ENCODE measurements at places on chromosomes 1 and 21. TPM values are rescaled to one million over a fixed set of nuclear protein-coding genes. Genes with fewer than 3 reads are reported as not detected.

DNA sequence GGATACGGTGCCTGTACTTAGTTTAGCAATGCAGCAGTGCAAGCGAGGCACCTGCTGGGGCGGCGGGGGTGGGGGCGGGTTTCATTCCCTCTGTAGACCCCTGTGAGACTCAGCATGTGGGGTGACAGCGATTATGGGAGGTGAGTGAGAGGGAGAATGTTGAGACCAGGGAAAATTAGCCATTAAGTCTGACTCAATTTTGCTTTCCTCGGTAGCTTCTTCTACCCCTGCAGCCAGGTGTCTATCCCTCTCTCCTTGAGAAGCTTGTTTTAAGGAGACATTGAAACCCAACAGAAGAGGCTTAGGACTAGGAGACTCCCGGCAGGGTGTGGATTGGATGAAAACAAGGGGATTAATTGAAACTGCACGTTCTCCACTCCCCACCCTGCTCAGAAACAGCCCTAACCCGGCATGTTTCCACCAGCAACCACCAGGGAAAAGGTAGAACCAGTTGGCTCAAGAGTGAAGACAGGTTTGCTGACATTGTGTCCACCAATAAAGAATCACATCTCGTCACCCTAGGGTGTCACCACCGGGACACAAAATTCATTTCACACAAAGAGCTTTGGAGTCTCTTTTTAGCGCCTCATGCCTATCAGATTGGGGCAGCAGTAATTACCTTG, 20.6 kb upstream of the ATF3 start:
- no peak overlapping the region for H3K4me3 ChIP-seq
- H3K36me3 ChIP-seq: no peaks in the 10 kb centered on the region
- H3K27me3 ChIP-seq: no peaks in the 10 kb centered on the region
- DNase-seq: no peak

- H3K36me3 ChIP-seq: peaks cover 13% of the 10 kb centered on the region
- DNase-seq: no peak
- peaks cover 36% of the 10 kb centered on the region for H3K4me1 ChIP-seq
- H3K27me3 ChIP-seq: no peaks in the 10 kb centered on the region
- H3K4me3 ChIP-seq: no peak overlapping the region
- H3K27ac ChIP-seq: peak overlapping the region; percentile 38
Observed at GRCh38 chr1:100433563-100433962, 81.3 kb downstream of the CDC14A start.

- DNase-seq: no peak
- peaks cover 36% of the 10 kb centered on the region for H3K36me3 ChIP-seq
- H3K4me1 ChIP-seq: peaks cover 18% of the 10 kb centered on the region
- no peaks in the 10 kb centered on the region for H3K27me3 ChIP-seq
- H3K4me3 ChIP-seq: peak overlapping the region; percentile 29
Observed at GRCh38 chr1:156741481-156741983, 644 bp upstream of the MRPL24 start.

SLC2A5 gene
- 0.38 TPM for total RNA-seq

- H3K4me1 ChIP-seq: peaks cover 20% of the 10 kb centered on the region
- H3K4me3 ChIP-seq: no peak overlapping the region
- H3K27me3 ChIP-seq: no peaks in the 10 kb centered on the region
Observed at GRCh38 chr1:201831371-201831770, 2.4 kb downstream of the IPO9 start.

RAB7B gene
- total RNA-seq: 0.15 TPM

GRCh38 chr1:177329871-177330270, 159.1 kb downstream of the BRINP2 start:
- no peak for DNase-seq
- H3K27me3 ChIP-seq: no peaks in the 10 kb centered on the region
- H3K4me3 ChIP-seq: no peak overlapping the region

DNA sequence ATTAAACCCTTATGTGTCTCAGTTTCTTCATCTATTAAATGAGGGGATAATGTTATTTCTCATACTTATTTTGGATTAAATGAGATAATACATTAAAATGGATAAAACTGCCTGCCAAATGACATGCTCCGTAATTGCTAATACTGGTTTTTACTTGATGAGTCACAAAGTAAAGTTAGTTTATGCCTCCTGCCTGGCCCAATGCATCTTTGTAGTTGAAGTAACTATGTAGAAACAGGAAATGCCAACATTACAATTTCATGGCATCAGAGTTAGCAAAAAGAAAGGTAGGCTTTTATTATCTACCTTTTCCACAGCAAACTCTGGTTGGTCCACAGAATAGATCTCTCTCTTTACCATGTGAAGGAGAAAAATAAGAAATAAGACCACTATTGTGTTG, 214.5 kb downstream of the TBX15 start:
- no peak overlapping the region for H3K27ac ChIP-seq
- no peak overlapping the region for H3K4me3 ChIP-seq
- no peaks in the 10 kb centered on the region for H3K36me3 ChIP-seq
- DNase-seq: no peak
- no peaks in the 10 kb centered on the region for H3K27me3 ChIP-seq
- H3K4me1 ChIP-seq: no peaks in the 10 kb centered on the region

- no peaks in the 10 kb centered on the region for H3K27me3 ChIP-seq
- no peak overlapping the region for H3K27ac ChIP-seq
- no peak for DNase-seq
- no peaks in the 10 kb centered on the region for H3K36me3 ChIP-seq
- no peak overlapping the region for H3K4me3 ChIP-seq
- H3K4me1 ChIP-seq: no peaks in the 10 kb centered on the region
Observed at GRCh38 chr21:28892199-28893111, 100.2 kb downstream of the LTN1 start.

VCAM1 gene
- 0.36 TPM for total RNA-seq

- H3K4me3 ChIP-seq: no peak overlapping the region
- H3K27ac ChIP-seq: no peak overlapping the region
- no peak for DNase-seq
- peaks cover 26% of the 10 kb centered on the region for H3K4me1 ChIP-seq
- peaks cover 17% of the 10 kb centered on the region for H3K36me3 ChIP-seq
Observed at GRCh38 chr1:27109103-27109822, 45.7 kb downstream of the SLC9A1 start.

KIF14 gene
- total RNA-seq: 0.33 TPM

TCHHL1 gene
- total RNA-seq: not detected

GRCh38 chr21:38959692-38960061, 153.9 kb downstream of the ETS2 start:
- no peak for DNase-seq
- no peaks in the 10 kb centered on the region for H3K27me3 ChIP-seq
- no peaks in the 10 kb centered on the region for H3K36me3 ChIP-seq
- H3K4me1 ChIP-seq: no peaks in the 10 kb centered on the region

GRCh38 chr1:114134518-114134917, 19.2 kb downstream of the SYT6 start:
- DNase-seq: no peak
- no peaks in the 10 kb centered on the region for H3K36me3 ChIP-seq
- H3K27me3 ChIP-seq: peaks cover 34% of the 10 kb centered on the region

- DNase-seq: no peak
- peaks cover 20% of the 10 kb centered on the region for H3K4me1 ChIP-seq
- H3K27me3 ChIP-seq: peaks cover 3% of the 10 kb centered on the region
- peak overlapping the region; percentile 97 for H3K4me3 ChIP-seq
Observed at GRCh38 chr1:225651872-225652728, 823 bp downstream of the ENAH start.

SLC45A3 gene
- total RNA-seq: 2.1 TPM

CRABP2 gene
- 1.6 TPM for total RNA-seq

DNA sequence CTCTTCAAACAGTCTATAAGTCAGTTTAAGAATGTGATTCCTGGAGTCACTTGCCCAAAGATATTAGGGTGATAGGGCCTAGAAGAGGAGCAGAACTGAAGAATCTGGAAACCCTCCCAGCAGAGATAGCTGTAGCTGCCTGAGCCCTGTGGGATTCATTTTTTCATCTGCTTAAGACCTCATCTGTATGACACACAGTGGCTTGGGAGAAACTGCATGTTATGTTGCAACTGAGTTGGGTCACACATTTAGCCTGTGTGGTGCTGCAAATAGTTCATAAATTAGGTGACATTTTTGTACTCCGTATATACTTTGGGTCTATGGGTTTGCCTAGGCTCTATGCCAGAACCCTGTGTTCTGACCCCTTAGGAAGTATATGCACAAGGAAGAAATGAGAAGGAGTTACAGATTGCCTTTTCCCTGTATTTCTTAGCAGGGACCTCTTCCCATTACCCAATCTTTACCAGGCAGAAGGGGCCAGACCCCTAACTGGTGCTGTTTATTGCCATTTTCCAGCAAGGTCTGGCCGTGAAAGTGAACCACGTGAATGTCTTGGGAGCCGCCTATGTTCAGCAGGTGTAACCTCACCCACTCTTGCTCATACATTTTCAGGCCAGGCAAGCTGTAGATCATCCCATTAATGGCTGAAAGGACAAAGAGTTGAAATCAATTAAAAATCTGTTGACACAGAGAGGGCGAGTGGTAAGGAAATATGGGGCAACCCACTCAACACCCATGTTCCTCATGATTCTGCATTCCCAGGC, 41.9 kb upstream of the SLC19A2 start:
- no peak overlapping the region for H3K4me3 ChIP-seq
- no peak overlapping the region for H3K27ac ChIP-seq
- peaks cover 2% of the 10 kb centered on the region for H3K4me1 ChIP-seq
- H3K36me3 ChIP-seq: no peaks in the 10 kb centered on the region
- no peaks in the 10 kb centered on the region for H3K27me3 ChIP-seq

GREM2 gene
- 1.6 TPM for total RNA-seq

ANKRD45 gene
- not detected for total RNA-seq

GRCh38 chr1:160519642-160520435, 3.2 kb downstream of the SLAMF6 start:
- H3K36me3 ChIP-seq: no peaks in the 10 kb centered on the region
- H3K4me1 ChIP-seq: peaks cover 37% of the 10 kb centered on the region
- DNase-seq: peak; percentile 22
- H3K4me3 ChIP-seq: peak overlapping the region; percentile 69

DNA sequence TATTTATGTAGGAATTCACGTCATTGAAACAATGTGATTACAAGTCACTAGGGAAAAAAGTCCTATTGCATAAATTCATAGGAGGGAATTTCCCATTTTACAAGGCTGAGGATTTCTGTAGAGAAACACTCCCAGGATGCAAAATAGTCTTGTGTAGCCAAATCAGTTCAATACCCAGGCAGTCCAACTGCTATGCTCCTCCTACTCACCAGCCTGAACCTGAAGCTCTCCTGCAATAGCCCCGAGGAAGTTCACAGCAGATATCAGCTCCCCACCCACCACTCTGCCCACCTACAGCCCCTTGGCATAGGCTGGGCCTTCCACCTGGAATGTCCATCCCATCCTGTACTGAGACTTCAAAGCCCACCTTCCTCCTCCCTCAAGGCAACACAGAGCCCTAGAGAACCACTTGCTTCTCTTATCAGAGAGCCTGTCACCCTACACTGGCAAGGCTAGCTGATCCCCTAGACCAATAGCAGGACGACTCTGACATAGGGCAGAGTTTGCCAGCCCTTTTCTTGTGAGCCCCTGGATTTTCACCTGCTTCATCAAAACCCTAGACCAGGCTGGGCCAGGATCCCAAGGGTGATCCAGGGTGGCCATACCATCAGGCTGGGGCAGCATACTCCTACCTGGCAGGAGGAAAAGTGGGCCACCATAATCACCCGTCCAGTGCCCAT, 1.5 kb downstream of the LSS start:
- no peaks in the 10 kb centered on the region for H3K27me3 ChIP-seq
- H3K27ac ChIP-seq: no peak overlapping the region
- no peak overlapping the region for H3K4me3 ChIP-seq

- no peak overlapping the region for H3K4me3 ChIP-seq
- no peak overlapping the region for H3K27ac ChIP-seq
- no peaks in the 10 kb centered on the region for H3K27me3 ChIP-seq
- H3K36me3 ChIP-seq: peaks cover 12% of the 10 kb centered on the region
- H3K4me1 ChIP-seq: no peaks in the 10 kb centered on the region
Observed at GRCh38 chr1:155485945-155486344, 76.7 kb downstream of the ASH1L start.

DNA sequence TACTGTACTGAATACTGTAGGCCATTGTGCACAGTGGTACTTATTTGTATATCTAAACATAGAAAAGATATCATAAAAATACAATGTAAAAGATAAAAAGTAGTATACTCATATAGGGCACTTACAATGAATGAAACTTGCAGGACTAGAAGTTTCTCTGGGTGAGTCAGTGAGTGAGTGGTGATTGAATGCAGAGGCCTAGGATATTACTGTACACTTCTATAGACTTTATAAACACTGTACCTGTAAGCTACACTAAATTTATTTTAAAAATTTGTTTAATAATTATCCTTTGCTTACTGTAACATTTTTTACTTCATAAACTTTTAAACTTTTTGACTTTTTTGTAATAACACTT, 82.5 kb downstream of the FGGY start:
- H3K4me1 ChIP-seq: no peaks in the 10 kb centered on the region
- no peaks in the 10 kb centered on the region for H3K36me3 ChIP-seq

GRCh38 chr1:25893116-25893515, 13.1 kb downstream of the STMN1 start:
- H3K27me3 ChIP-seq: no peaks in the 10 kb centered on the region
- no peak overlapping the region for H3K4me3 ChIP-seq
- no peak for DNase-seq
- H3K27ac ChIP-seq: no peak overlapping the region

CFHR2 gene
- not detected for total RNA-seq

DNA sequence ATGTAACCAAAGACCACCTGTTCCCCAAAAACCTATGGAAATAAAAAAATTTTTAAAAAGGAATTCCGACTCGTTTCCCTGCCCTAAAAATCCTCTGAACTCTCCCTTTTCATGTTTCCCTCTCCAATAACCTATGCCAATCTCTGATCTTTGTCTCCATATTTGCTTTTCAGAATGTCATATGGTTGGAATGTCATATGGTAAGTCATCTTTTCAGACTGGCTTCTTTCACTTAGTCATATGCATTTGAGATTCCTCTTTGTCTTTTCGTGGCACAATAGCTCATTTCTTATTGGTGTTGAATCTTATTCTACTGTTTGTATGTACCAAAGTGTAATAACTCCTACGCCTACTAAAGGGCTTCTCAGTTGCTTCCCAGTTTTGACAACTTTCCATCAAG, 117.5 kb downstream of the BACH1 start:
- H3K4me1 ChIP-seq: no peaks in the 10 kb centered on the region
- DNase-seq: no peak

GRCh38 chr1:26161415-26162219, 2.7 kb downstream of the FAM110D start:
- no peaks in the 10 kb centered on the region for H3K36me3 ChIP-seq
- no peaks in the 10 kb centered on the region for H3K4me1 ChIP-seq
- no peak overlapping the region for H3K4me3 ChIP-seq
- DNase-seq: no peak

RAB3B gene
- total RNA-seq: 0.02 TPM

GPX7 gene
- 22.9 TPM for total RNA-seq

DISP3 gene
- total RNA-seq: 1.2 TPM

DNA sequence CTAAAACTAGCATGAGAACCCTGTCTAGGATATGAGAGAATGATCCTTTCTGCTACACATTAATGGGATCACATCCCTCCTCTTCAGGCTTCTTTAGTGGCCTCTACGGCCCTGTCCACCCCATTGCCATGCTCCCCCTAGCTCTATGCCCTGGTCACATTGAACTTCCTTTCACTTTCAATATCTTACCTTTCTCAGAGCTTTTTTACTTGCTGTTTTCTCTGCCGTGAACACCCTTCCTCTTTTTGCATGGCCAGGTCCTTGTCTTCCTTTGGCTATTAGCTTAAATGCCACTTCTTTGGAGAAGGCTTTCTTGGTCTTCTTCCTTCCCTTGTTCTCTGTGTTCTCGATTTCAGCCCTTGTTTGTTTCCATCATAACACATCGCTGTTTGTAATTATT, 97.4 kb downstream of the GIPC2 start:
- H3K4me3 ChIP-seq: peak overlapping the region; percentile 41
- no peak for DNase-seq
- peak overlapping the region; percentile 56 for H3K27ac ChIP-seq
- no peaks in the 10 kb centered on the region for H3K27me3 ChIP-seq
